ENCODE measurements at places on chromosomes 11 and 22. TPM values are rescaled to one million over a fixed set of nuclear protein-coding genes. Genes with fewer than 3 reads are reported as not detected.

NRIP3 gene
- 1.4 TPM for total RNA-seq

TMEM134 gene
- 47.4 TPM for total RNA-seq

CARD16 gene
- total RNA-seq, result not detected

C22orf42 gene
- total RNA-seq, result not detected

TRIM51 gene
- not detected for total RNA-seq

TTLL1 gene
- total RNA-seq, result 13.0 TPM

ZNRD2 gene
- 37.4 TPM for total RNA-seq

CHEK1 gene
- total RNA-seq, result 57.0 TPM

RNF141 gene
- total RNA-seq, result 32.8 TPM

DNAJC24 gene
- total RNA-seq, result 11.1 TPM

CSNK2A3 gene
- 4.3 TPM for total RNA-seq

RIBC2 gene
- total RNA-seq, result 0.54 TPM

FSHB gene
- total RNA-seq, result not detected

TRIM22 gene
- total RNA-seq, result 1.2 TPM

MAPK8IP1 gene
- total RNA-seq, result 3.7 TPM

OR2AT4 gene
- total RNA-seq, result 0.08 TPM

CRYBA4 gene
- 0.46 TPM for total RNA-seq

IGLL1 gene
- not detected for total RNA-seq

MPPED2 gene
- total RNA-seq, result 50.2 TPM

UCP3 gene
- total RNA-seq, result 1.6 TPM
